ENCODE measurements at places on chromosomes 11 and 22.
A peak's percentile ranks its signal among the peaks of the same experiment; 100 is the strongest.

DNA sequence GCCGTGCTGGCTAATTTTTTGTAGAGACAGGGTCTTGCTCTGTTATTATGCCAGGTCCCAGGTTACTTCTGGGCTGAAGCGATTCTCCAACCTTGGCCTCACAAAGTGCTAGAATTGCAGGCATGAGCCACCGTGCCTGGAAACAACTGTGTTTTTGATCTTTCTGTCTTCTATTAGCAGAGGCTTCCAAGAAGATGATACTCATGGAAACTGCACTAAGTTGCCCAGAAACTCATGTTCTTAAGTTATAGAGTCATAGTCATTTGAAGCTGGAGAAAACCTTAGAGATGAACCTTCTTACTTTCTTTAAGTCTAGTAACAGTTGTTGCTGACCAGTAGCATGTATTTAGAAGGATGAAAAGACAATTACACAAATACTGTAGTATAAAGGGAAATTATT is 37.1 kb upstream of the HSPA8 start:
- no peak for DNase-seq

DNA sequence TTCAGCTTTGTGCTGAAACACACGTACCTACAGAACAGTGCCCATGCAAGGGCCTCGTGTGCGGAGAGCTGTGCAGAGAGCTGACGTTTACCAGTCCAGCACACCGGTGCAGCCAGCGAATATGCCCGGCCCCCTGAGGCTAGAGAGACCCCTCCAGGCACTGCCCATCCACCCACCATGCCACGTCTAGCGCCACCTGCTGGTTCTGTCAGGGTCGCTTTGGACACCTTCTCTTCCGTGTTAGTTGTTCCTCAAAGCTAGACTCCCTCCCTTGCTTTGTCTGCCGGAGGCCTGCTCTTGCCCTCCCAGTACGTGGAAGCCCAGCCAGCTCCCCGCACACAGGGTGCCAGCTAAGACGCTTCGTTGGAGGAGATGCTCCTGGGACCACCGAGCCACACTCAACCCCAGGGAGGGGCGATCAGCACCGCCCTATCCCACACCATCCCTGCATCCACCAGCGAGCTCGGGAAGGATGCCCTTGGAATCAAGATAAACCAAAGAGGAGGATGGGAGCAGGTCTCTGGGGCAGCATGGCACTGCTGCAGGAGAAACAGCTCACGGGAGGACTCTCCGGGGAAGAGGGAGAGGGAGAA is 43.4 kb downstream of the CPT1A start:
- no peak for DNase-seq

GRCh38 chr11:109729761-109730160 is 307.8 kb downstream of the C11orf87 start:
- peak; percentile 47 for DNase-seq

DNA sequence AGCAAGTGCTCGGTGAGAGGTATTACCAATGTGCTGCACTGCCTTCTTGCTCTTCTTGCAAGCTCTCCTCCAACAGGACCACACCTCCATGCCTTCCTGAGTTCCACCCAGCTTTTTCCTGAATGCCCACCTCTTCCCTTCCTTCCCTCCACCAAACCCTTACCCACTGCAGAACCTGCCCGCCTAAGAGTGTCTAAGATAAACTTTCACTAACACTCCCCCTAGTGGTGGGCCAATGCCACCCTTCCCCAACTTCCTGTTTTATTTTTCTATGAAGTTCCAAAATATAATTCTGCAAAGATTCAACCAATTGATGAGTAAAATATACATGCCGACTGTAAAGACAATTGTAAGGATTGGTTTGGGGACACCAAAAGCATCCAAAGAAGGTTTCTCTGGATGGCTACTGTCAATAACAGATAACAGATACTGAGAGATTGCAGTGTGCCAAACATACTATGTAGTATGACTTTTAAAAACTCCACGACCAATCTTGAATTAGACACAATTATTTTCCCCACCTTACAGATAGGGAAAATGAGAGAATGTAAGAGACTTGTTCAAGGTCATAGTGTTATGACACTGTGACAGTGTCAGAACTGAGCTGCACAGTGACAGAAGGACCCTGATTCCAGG is 38.6 kb upstream of the BMAL1 start:
- DNase-seq, result peak; percentile 52

- DNase-seq, result no peak
Measured at GRCh38 chr22:19229600-19229999, 51.1 kb upstream of the SLC25A1 start.

DNA sequence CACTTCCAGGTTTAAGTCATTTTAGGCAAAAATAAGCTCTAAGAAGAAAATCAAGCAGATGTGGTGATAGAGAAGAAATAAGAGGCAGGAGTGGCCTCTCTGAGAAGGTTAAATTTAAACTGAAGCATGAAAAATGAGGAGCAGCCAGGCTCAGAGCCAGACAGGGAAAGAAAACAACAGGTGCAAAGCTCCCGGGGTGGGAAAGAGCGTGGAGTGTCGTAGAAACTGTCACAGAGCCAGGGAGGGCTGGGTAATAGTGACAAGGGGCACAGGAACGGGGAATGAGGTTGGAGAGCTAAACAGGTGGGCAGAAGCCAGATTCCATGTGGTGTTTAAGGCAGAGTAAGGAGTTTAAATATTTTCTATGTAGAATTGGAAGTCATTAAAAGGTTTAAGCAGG is 132.1 kb upstream of the BLID start:
- DNase-seq, result no peak

DNA sequence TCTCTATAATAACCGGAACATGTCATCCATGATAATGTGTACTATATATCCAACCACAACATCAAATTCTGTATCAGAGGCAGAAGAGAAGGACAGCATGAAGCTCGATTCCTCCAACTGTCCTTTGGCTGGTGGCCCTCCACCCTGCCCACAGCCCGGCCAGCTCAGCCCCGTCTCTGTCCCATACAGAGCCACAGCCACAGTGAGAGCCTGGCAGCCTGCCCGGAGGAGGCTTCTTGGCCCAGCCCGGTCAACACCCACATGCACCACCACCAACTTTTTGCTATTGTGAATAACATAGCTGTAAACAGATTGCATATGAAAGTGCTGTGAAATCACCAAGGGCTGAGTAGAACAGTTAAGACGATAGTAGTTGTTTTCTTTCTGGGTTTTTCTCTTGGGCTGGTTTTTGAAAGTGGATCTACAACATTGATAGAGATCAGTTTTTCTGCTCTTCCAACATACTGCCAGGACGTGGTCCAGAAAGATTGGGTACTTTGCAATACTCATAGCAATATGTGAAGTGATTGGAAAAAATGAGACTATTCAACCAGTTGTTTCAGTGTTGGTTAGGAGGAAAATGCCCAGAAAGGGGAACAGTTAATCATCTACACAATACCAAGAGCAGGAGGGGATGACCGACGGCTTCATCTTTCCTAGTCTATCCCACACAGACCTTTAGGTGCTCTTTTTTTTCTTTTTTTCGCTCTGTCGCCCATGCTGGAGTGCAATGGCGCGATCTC is 6.9 kb upstream of the TUBA8 start:
- DNase-seq, result no peak

DNA sequence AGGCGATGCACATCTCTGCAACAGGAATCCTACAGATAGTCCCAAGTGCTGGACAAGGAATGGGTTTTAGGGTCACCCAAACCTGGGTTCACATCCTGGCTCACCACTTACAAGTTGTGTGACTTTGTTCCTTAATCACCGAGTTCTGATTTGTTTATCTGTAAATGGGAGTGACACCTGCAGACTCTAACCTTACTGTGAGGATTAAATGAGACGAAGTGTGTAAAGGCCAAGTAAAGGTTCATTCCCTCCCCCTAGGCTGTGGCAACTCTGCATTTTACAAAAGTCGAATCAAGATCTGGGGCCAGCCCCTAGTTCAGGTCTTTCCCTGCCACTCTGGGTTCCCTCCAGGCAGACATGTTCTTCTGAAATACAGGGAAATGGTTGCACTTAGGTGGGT is 34.9 kb downstream of the SERPINH1 start:
- no peak for DNase-seq

- no peak for DNase-seq
Measured at GRCh38 chr11:19879307-19880087, 166.9 kb downstream of the NAV2 start.

DNA sequence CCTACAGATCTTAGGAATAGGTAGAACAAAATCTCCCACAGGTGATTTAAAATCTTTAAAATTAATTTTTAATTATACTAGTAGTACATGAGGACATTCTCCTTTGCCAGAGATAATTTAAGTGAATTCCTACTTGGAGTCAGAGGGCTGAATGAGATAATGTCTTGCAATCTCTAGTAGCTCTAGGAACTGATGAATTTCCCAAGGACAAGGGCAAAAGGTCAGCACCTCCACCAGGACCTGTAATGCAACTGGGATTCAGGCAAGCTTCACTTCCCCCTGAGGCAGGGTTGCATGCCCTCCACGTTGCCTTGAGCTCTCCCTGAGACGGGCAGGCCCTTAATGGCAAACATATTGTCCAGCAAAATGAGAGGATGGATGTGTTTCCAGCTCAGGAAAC is 330.3 kb upstream of the PITPNB start:
- DNase-seq, result no peak

- DNase-seq, result no peak
Measured at GRCh38 chr11:4543561-4543960, 1.4 kb upstream of the OR52M1 start.

DNA sequence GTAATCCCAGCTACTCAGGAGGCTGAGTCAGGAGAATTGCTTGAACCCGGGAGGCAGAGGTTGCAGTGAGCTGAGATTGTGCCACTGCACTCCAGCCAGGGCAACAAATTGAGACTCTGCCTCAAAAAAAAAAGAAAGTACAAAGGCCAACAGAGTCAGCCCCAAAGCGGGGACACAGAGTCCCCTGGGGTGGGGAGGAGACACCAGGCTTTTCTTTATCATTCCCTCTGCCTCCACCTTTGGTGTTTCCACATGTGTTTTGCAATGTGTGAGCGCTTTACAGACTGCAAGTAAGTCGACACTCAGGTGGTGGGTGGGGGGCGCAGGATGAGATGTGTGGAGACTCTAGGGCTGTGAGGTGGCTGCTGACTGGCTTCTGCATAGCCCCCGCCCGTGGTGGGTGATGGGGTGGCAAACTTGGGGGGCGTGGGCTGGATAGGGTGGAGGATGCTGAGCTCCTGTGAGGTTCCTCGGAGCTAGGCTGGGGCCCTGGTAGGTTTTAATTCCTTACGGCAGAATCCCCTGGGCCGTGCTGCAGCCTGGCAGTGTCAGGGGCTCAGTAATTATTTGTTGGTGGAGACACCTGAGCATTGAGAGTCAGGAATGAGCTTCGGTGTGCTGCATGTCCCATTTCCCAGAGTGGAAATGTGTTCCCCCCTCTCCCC is 177.2 kb downstream of the CTTN start:
- no peak for DNase-seq

- no peak for DNase-seq
Measured at GRCh38 chr22:43036282-43036829, 21.4 kb upstream of the PACSIN2 start.

DNA sequence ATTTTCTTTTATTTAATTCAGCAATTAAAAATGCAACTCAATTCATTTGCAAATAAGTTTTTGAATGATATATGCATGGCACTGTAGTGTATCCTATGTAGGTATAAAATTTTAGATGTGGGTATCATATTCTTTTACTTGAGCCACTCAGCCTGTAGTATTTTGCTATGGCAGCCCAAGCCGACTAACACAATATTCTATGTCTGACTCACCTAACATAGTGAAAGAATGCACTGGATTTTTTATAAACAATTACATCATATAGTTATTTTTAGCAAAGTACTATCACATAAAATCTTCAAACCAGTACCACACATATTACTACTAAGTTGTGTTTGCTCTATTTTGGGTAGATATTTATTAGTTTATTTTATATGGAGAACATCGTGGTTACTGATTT is 21.9 kb upstream of the GRIA4 start:
- no peak for DNase-seq

GRCh38 chr11:28690746-28691145 is 582.6 kb downstream of the METTL15 start:
- DNase-seq, result no peak

DNA sequence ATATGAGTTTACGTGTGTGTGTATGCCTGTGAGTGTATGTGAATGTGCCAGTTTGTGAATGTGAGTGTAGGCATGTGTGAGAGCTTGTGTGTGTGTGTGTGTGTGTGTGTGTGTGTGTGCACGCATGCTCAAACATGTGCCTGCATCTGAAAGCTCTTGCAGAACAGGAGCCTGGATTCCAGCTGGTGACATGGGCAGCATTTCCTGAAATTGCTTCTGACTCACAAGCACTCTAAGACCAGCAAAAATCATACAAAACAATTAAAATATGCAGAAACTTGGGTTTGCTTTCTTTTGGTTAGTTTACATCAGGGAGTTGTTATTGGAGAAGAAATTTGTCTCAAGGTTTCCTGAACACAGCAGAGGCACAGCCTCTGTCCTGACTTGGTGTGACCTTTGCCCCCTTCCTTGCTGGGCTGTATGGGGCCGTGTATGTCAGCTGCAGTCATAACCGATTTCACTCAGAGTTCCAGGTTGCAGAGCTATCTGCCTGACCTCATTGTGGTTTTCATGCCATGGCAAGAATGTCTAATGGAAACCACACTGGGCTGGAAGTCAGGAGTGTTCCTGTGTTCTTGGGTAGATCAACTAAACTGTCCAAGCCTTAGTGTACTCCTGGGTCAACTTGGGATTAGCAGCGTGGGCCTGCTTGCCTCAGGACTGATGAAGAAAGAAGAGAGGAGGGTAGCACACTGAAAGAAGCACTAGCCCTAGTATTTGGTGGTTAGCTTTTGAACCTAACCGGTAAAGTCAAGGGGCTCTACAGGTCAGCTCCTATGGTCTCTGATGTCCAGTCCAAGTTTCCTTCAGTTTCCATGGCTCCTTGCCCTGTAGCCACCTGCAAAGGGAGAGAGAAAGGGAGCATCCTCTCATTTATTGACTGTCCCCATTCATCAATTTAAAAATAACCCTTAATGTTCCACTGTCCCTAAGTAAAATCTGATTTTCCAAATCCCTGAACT is 143.7 kb downstream of the SNX19 start:
- no peak for DNase-seq

DNA sequence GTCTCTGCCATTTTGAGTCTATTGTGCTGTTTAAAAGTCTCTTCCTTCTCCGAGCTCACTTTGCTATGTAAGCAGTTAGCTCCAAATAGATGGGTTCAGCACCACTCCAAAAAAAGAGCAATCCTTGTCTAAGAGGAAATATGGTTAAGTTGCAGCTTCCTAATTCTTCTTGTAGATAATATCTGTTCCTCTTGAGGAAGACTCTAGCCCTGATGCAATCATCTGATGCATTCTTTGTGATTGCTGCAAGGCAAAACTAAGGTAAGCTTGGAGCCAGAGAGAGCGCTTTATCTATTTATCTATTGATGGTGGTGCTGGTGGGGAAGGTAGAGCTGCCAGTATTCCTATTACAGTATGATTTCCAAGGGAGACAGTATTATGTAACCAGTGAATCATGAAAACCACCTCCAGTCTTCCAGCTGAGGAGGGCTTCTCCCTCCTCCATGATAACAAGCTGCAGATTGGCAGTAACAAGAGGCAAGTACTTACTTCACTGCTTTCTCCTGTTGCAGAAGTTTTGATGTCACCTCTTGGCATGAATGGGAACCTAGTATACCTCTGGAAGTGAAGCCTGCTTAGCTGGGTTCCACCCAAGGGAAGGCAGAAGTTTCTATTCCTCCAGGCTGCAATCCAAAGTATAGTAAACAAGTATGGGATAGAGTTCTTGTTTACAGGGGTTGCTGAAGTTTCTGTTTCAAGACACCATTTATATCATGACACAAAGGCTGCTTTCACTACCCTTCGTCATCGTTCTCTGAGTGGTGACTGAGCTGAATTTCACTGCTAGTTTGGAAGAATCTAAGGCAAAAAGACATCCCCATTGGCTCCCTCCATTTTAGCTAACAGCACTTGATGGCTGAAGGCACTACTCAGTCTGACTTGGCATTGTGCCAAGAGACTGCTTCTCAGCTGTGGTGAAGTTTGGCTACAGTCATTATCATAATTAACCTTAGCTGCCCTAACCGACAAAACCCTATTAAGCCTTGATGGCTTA is 49.7 kb downstream of the FDX1 start:
- peak; percentile 70 for DNase-seq

Data from NCI-H748 treated with DMSO at 0.1 percent for 48 hours (cell line).